ENCODE measurements at places on chromosomes 4 and X. TPM values are rescaled to one million over a fixed set of nuclear protein-coding genes. Genes with fewer than 3 reads are reported as not detected.

- DNase-seq, result no peak
Observed at GRCh38 chrX:47448165-47448806, 34.7 kb downstream of the ZNF41 start.

The S100P gene
- 2.8 TPM for total RNA-seq

The BEND4 gene
- total RNA-seq, result not detected

DNA sequence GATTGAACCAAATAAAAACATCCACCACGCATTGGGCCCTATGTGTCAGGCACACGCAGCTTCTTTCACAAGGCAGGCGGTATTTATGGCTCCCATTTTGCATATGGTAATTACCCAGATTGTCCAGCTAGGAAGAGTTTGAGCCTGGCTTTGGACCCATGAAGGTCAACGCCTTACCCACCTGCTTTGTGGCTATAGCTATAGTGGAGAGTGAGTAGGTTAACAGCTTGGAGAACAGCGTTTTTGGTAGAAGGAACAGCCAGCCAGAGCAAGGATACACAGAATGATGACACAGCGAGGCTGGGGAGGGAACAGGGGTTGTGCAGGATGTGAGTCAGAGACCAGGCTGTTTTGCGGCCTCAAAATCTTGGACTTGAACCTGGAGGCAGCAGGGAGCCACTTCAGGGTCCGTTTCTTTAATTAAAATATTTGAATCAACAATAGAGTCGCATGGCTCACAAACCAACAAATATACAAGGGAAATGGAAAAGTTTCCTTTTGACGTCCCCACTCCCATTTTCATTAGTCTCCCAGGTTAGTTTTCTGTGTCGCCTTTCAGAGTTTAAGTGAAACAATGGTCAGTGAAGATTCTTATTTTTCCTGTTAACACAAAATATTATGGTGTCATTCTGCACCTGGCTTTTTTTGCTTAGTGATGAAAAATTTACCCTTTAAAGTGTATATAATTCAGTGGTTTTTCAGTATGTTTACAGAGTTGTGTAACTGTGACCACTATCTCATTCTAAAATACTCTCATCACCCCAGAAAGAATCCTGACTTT is 118.2 kb upstream of the STX18 start:
- no peak for DNase-seq

All from cardiac septum (tissue), 1 donor.